CD4-positive, alpha-beta T cell treated with Interferon alpha-2 for 1 hour (primary cell): ENCODE measurements at places on chromosomes 16 and 17.

DNA sequence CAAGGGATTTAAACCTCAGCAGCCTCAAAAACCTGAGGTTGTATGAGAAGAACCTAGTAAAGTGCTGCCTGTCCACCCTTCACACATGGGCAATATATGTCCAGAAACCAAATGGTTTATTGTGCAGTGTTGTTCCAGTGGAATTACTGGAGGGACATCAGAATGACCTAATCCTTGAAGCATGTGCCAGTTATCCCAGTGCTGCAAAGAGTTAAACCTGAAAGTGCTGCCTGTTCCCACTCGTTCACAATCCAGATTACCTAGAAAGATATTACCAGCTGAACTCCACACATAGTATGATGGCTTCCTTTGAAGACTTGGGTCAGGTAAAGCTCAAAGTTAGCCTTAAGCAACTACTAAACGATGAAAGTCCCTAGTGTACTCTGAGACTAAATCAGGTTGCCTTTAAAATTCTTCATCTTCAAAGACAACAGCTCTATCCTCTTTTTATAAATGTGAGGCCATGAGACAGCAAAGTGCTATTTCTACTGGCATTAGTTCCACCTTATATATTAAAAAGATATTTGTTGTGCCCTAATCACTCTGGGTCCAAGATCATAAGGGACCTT lies 133.1 kb downstream of the SNX11 start:
- DNase-seq: no peak

GRCh38 chr16:25838724-25839186 lies 147.0 kb downstream of the HS3ST4 start:
- DNase-seq: peak; percentile 52

- no peak for DNase-seq
These were observed 27.2 kb downstream of the NAGPA start for GRCh38 chr16:5006348-5007193.

GRCh38 chr16:87552772-87553573 lies 49.3 kb upstream of the JPH3 start:
- DNase-seq: no peak

DNA sequence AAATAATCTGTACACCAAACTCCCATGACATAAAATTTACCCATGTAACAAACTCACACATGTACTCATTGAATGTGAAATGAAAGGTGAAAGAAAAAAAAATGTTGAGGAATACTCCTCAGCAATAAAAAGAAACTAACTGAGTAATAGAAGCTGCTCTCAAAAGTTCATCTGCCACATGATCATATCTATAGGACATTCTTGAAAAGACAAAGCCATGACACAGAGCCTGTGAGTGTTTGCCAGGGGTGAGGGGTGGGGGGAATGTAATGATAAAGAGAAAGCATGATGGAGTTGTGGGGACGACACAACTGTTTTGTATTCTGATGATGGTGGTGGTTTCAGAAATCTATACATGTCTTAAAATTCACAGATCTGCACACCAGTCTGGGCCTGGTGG lies 52.2 kb upstream of the TMC5 start:
- DNase-seq: no peak

- no peak for DNase-seq
These were observed 9.5 kb upstream of the CDH15 start for GRCh38 chr16:89161763-89162713.

- peak; percentile 64 for DNase-seq
These were observed 7.6 kb downstream of the AIPL1 start for GRCh38 chr17:6427279-6427781.

- no peak for DNase-seq
These were observed 28.5 kb downstream of the TSC2 start for GRCh38 chr16:2076072-2076865.

- DNase-seq: peak; percentile 9
These were observed 28.3 kb downstream of the VPS35L start for GRCh38 chr16:19583665-19584300.

DNA sequence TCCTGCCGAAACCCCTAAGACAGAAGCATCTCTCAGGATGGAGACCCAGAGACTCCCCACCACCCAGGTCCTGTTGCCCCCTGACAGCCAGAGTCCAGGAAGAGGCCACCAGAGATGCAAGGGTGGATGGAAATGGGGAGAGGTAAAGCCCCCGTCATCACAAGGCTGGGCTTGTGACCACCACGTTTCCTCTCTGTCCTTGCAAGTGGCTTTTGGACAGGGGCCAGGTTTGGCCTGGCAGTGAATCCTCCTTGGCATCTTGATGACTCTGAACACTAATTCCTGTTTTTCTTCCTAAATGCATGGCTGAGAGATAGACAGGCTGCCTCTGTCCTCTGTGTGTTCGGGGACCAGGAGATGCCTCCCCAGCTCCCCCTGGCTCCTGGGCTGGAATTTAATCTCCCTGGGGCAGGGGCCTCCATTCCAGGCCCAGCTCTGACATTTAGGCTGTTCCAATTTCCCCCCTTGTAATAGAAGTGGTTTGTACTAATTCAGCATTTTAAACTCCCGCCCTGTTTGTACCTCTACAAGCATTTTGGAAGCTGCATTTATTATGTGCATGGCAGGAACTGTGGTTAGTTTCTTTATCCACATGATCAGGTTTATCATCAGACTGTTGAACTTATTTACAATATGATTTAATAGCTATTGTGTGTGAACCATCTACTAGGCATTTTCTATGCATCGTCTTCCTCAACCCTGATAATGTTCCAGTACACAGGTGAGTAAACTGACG lies 116.1 kb upstream of the IRX6 start:
- DNase-seq: no peak

DNA sequence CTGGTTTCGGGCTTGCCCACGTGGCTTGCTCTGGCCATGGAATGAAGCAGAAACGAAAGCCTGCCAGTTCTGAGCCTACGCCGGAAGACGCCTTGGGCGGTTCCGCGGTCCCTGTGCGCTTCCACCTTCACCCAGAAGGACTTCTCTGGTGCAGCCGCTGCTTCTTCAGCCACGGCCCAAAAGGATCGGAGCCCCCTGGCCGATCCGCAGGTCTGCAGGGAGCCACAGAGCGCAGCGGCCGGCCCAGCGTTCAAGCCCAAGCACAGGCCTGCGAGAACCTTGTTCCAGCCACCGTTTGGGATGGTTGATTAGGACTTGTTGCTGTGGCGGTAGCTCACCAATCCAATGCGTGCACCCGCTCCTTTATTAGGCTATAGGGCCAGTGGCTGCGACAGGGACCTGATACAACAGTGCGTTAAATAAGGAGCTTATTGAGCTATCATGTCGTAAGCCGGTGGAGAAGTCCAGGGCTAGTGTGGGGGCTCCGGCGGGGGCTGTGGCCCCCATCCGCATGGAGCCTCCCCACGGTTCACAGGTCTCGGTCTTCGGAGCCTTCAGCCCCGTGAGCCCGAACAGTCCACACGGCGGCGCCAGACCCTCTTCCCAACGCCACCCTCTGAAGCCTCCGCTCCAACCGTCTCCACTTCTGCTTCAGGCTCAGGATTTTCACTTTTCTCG lies 10.2 kb upstream of the MPP2 start:
- DNase-seq: peak; percentile 61

- DNase-seq: peak; percentile 21
These were observed 7.8 kb upstream of the ZNF200 start for GRCh38 chr16:3242709-3243108.

- DNase-seq: peak; percentile 42
These were observed 28.8 kb upstream of the GINS2 start for GRCh38 chr16:85717393-85718152.

- DNase-seq: no peak
These were observed 28.3 kb downstream of the STH start for GRCh38 chr17:46027048-46027975.

DNA sequence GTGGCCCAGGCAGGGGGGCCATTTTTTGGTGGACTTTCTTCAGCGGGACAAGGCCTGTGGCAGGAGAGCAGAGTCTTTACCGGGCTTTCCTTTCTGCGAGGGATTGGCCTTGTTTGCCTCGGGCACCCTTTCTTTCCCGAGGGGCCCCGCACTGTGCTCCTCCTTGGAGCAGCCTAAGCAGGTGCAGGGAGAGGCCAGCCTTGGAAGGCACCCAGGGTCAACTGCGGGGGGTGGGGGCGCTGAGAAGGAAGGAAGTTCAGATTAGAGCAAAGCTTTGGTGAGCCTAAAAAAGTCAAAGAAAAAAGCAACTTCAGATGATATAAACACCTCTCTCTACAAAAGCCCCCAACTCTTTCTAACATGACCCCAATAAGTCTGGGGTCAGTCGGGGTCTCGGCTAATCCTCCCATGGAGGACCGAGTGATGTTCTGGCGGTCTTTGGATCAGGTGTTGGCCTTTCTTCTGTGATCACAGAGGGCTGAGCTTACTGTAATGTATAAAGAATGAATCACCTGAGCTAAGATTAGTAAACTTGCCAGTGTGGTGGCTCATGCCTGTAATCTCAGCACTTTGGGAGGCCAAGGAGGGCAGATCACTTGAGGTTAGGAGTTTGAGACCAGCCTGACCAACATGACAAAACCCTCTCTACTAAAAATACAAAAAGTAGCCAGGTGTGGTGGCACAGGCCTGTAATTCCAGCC lies 63.0 kb downstream of the PGS1 start:
- DNase-seq: no peak

DNA sequence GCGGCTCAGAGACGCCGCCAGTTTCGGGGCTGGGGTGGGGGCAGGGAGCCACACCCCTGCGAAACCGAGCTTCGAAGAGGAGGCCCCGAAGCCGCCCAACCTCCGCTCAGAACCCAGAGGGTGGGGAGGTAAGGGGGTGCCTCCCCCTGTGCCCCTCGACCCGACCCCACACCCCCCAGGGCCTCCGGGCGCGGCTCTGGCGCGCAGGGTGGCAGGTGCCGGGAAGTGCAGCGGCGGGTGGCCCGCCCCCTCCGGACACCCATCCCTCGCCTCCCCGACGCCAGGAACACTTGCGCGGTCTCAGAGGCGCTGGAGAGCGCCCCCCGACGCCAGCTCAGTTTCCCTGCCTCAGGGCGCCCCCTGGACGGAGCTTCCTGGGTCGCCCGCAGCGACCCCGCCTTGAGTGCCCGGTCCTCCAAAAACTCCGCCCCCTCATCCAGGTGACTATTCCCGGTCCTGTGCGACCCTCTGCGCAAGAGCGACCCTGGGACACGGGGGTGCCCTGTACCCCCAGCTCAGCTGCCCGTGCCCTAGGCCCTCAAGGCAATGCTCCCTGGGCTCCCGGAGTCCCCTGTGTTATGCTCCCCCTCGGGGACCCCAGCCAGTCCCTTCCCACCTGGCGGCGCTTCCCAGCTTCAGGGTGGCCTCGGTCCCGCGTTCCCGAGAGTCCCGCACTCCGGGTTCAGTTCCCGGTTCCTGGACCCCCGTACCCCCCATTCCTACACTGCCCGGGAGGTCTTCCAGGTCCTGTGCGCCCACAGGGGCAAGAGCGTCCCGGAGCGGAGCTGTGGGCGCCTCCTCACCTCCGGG lies 562 bp downstream of the PPL start:
- DNase-seq: no peak

DNA sequence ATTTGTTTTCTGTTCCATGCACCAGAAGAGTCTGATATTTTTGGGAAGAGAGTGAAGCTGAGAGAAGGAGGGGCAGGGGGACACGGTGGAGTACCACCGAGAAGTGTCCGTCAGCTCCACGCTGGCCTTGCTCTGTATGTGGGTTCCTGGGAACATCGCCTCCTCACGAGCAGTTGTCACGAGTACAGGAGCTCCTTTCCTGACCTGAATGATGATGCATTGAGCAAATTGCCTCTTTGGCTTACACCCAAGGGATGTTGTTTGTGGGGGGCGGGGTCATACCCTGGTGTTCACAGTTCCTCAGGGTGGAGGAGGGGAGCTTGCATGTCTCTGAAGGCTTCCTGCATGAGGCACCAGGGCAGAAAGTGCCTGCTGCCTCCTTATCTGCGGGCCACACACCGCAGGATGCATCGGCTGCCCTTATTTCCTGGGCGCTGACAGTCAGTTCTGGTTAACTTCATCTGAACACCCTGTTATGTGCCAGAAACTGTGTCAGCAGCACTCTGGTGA lies 36.2 kb downstream of the RGS9 start:
- peak; percentile 70 for DNase-seq

GRCh38 chr17:16243801-16244567 lies 27.0 kb downstream of the PIGL start:
- DNase-seq: no peak

GRCh38 chr16:81445143-81445961 lies 744 bp downstream of the CMIP start:
- DNase-seq: peak; percentile 46

- DNase-seq: no peak
These were observed 849.1 kb upstream of the RBFOX1 start for GRCh38 chr16:6483469-6484033.

GRCh38 chr16:86195863-86196630 lies 297.1 kb downstream of the IRF8 start:
- DNase-seq: no peak
